ENCODE measurements at places on chromosomes 4 and X.

GRCh38 chr4:186780291-186781031 is 56.8 kb upstream of the FAT1 start:
- no peak for DNase-seq

- peak; percentile 22 for DNase-seq
These were observed 28.7 kb downstream of the SEC24B start for GRCh38 chr4:109462297-109462696.

- no peak for DNase-seq
These were observed 130.6 kb downstream of the FRYL start for GRCh38 chr4:48649505-48649904.

- DNase-seq, result no peak
These were observed 147.1 kb downstream of the GLRA2 start for GRCh38 chrX:14676431-14676830.

GRCh38 chrX:142663330-142664095 is 362.2 kb upstream of the SPANXN4 start:
- no peak for DNase-seq

- peak; percentile 49 for DNase-seq
These were observed 163.8 kb upstream of the KLF8 start for GRCh38 chrX:56068274-56068758.

DNA sequence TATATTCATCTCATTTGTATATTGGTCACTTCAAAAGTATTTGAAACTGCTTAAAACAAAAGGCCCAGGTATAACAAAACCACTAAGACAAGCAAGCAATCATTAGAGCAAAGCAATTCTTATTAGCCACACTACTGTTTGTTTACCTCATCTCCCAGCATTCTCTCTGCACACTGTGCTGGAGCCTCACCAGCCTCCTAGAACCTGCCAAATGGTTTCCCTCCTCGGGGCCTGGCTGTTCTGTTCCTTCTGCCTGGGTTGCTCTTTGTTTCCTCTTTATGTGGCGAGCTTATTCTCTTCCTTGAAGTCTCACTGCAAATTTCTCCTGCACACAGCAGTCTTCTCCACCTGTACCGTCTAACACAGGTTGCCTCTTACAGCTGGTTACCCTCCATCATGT is 67.5 kb upstream of the MND1 start:
- no peak for DNase-seq

GRCh38 chrX:4655743-4656142 is 942.3 kb upstream of the PRKX start:
- DNase-seq, result no peak

DNA sequence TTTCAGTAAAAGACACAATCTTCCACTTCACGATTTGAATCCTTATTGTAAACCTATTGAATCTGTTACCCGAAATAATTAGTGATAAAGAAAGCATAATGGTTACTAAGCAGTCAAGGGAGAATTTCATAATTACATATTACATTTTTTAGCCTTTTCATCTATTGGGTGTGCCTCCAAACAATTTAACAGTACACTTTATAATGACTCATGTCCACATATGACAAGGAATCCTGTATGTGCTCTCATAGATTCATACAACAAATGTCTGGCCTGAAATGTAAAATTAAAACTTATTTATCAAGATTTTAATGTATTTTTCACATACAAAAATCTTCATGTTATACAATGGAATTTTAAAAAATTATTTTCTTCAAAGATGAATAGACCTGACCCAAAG is 39.4 kb downstream of the PPP3CA start:
- DNase-seq, result no peak

GRCh38 chr4:89800527-89801103 is 36.3 kb downstream of the SNCA start:
- DNase-seq, result no peak

GRCh38 chr4:137180349-137180748 is 351.9 kb downstream of the PCDH18 start:
- DNase-seq, result peak; percentile 12

- no peak for DNase-seq
These were observed 306.7 kb upstream of the GRID2 start for GRCh38 chr4:91997045-91997444.

DNA sequence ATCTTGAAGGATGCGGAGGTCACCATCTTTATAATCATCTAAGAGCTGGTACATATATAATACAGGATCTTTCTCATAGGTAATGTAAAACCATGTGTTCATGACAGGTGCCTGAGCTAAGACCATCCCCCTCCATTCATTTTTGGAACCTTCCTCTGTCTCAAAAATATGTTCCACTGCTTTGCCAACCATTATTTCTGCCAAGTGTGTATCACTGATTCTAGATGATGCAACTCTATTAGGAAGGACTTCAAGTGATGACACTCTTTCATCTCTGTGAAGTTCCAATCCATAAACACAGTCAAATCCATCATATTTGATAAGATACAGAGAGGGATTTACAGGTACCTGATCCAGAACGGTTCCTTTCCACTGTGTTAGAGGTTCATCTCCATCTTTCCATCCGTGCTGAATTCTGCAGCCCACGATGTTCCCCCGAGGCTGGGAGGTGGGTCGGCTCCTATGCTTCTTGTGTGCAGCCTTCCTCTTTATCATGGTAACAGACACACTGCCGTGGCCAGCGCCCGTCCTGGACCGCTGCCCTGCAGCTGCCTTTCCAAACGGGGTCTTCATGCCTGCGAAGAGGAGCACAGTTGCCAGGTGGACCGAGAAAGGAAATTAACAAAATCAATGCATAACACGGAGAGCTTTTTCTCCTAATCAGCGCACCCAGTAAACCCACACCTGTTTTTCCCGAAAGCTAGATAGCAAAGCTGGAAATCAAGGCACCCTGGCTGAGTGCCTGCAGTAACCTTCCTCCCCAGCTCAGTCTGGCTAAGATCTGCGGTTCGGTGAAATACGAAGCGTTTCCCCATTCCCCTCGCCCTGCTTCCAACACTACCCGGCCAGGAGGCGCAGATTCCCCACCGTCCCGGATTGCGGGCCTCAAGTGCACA is 718 bp downstream of the SPIN3 start:
- DNase-seq, result no peak

GRCh38 chrX:132858018-132858417 is 100.4 kb downstream of the HS6ST2 start:
- no peak for DNase-seq

GRCh38 chr4:153824501-153824900 is 35.6 kb upstream of the SFRP2 start:
- DNase-seq, result no peak

DNA sequence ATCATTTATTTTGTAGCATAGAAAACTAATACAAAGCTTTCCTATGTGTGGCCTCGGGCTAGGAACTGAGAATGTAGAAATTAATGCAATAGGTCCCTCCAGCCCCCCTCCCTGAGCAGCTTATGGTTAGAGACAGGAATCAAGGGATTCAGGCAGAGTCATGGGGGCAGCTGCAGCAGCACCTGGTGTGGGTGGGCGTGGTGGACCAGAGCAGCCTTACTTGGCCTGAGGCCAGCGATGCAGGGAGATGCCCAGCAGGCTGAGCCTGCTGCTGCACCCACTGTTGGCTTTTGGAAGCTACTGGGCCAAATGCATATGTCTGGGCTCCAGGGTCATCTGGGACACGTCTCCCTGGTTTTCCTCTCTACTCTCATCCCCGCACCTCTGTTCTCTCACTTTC is 74.0 kb downstream of the STK32B start:
- DNase-seq, result no peak

GRCh38 chrX:103779141-103779789 is 2.6 kb downstream of the PLP1 start:
- DNase-seq, result no peak

GRCh38 chr4:10664408-10664807 is 20.2 kb downstream of the CLNK start:
- no peak for DNase-seq

- DNase-seq, result no peak
These were observed 25.6 kb upstream of the FHDC1 start for GRCh38 chr4:152910521-152910920.

DNA sequence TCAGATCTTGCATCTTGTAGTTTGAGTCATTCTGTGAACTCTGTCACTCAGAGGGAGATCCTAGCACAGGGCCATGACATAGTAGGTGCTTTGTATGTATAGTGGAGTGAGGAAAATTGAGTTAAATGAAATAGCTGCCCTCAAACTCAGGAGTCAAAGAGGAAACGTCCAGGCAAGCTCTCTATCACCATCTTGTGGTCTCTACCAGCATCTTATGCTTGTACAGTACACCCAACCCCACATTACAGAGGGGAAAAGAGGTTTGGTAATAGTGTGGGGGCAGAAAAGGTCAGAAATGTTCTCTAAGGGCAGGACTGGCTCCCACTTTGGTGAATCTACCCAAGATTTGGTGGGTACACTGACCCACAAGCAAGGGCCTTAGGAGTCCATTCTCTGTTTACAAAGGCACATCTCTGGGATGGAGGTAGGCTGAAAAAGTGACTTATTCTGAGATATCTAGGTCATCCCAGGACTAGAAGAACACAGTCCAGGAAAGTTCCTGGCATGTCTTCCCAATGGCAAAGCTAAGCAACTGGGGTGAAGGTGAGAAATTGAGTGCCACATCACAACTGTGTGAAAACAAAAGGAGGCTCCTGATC is 131.8 kb downstream of the OR13H1 start:
- DNase-seq, result peak; percentile 38

GRCh38 chr4:184267673-184268583 is 50.3 kb upstream of the ENPP6 start:
- DNase-seq, result peak; percentile 94

All from NAMALWA (cell line).